ENCODE measurements at places on chromosomes 6 and 20. TPM values are rescaled to one million over a fixed set of nuclear protein-coding genes. Genes with fewer than 3 reads are reported as not detected.

Gene RIMS1
- not detected for total RNA-seq

Gene AK9
- total RNA-seq: 3.1 TPM

Gene PLN
- total RNA-seq: not detected

Gene NKAIN2
- not detected for total RNA-seq

Gene CTSA
- total RNA-seq: 45.7 TPM

Gene MUC21
- total RNA-seq: not detected

Gene TRAM2
- 1.6 TPM for total RNA-seq

Gene C4A
- total RNA-seq: 2.2 TPM

Gene PGC
- total RNA-seq: not detected

DNA sequence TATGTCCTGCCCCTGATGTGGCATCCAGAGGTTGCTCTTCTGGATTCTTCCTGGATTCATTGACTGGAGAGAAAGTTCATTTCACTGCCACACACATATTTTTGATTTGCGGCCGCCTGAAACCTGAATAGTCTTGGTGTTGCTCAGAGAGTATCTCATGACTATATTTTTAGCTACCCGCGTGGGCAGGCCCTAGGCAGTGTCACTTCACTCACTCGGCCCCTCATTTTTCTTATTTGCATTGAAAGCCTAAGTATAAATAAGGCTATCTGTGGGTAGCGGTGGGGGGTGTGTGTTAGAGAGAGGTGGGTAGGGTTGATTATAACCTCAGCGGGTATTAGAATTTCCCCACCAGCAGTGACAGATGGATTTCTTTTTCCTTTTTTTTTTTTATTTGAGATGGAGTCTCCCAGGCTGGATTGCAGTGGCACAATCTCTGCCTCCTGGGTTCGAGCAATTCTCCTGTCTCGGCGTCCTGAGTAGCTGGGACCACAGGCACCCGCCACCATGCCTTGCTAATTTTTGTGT, 113.5 kb downstream of the JARID2 start:
- no peaks in the 10 kb centered on the region for H3K27me3 ChIP-seq
- peak overlapping the region; percentile 30 for H3K4me3 ChIP-seq
- peak overlapping the region; percentile 76 for H3K27ac ChIP-seq
- H3K36me3 ChIP-seq: peaks cover 17% of the 10 kb centered on the region
- peak; percentile 37 for DNase-seq

DNA sequence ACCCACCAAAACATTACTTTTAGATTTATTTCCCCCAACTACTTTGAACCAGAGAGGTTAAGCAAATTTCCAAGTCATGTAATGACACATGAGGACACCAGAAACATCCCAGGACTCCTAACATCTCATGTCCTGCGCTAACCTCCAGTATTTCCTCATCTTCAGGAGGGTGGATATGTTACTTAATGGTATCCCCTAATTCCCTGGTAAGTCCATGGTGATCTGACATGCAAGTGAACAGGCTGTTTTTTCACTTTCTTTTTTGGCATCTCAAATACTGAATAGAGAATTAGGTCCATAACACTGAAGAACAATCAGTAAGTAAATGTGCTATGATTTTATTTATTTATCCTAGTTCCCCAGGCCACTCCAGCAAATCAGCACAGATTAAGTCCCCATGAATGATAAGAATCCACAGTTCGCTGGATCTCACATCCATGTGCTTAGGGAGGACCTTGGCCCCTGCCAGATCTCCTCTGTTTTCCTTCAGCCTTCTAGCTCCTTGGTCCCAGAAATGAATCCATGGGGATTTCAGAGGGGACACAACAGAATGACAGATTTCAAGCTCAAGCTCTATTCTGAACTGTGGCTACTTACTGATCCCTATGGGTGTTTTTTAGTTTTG, 334.6 kb downstream of the CDC5L start:
- H3K36me3 ChIP-seq: no peaks in the 10 kb centered on the region
- peaks cover 6% of the 10 kb centered on the region for H3K4me1 ChIP-seq
- no peaks in the 10 kb centered on the region for H3K27me3 ChIP-seq

- H3K36me3 ChIP-seq: no peaks in the 10 kb centered on the region
- H3K27ac ChIP-seq: no peak overlapping the region
- no peak for DNase-seq
These were observed 51.1 kb downstream of the GTF2H5 start for GRCh38 chr6:158219228-158219627.

GRCh38 chr6:136351518-136352110, 62.0 kb upstream of the BCLAF1 start:
- peaks cover 9% of the 10 kb centered on the region for H3K27me3 ChIP-seq
- H3K27ac ChIP-seq: no peak overlapping the region
- H3K4me1 ChIP-seq: no peaks in the 10 kb centered on the region
- no peak for DNase-seq
- no peaks in the 10 kb centered on the region for H3K36me3 ChIP-seq
- H3K4me3 ChIP-seq: no peak overlapping the region

DNA sequence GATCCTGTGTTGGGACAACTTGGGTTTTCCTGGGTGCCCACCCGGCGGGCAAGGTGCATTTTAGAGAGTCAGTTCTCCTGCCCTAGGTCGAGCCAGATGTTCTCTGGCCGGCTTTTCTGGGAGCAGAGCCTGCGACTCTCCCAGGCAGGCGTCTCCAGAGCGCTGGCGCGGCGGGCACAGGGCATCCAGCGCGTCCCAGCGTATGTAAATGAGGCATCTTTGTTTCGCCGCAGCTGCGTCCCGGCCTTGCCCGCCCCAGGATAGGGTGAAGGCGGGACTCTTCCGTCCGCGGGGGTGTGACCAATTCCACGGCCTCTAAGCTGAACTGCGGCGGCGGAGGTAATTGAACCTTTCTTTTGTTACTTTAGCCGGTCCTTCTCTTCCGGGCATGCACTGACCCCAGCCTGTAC, 9.1 kb downstream of the GRIK2 start:
- H3K4me1 ChIP-seq: no peaks in the 10 kb centered on the region
- H3K27me3 ChIP-seq: peaks cover 61% of the 10 kb centered on the region
- no peak for DNase-seq
- H3K36me3 ChIP-seq: no peaks in the 10 kb centered on the region

DNA sequence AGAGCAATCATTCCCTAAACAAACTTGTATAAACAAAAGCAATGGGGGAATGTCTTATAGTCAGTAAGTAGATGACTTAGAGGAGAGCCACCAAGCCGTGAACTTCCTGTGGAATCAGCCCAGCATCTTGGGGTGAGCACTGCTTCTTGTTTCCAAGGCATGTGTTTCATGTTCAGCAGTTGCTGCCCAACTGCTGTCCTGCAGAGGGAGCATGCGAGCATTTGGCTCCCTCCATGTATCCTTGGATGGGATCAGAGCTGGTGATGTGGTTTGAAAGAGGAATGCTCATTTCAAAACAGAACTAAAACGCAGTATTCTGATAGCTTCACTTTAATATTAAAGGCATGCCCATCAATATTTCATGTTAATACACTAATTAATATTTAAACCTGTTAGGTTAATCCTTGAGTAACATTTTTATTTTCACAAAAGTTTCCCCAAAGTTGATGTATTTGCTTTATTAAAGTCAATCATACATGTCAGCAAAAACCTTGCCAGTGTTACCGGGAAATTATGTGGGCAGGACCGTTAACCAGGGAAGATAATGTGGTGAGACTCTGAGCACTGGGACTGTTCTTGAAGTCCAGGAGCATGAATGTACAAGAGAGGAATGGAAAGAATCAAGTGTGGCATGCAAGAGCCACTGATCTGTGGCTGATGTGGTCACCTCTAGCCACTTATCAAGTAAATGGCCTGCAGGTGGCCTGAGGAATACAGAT, 172.1 kb upstream of the GGTLC1 start:
- no peaks in the 10 kb centered on the region for H3K36me3 ChIP-seq
- H3K4me3 ChIP-seq: no peak overlapping the region
- H3K4me1 ChIP-seq: no peaks in the 10 kb centered on the region
- H3K27ac ChIP-seq: no peak overlapping the region
- DNase-seq: no peak

- DNase-seq: no peak
- no peaks in the 10 kb centered on the region for H3K4me1 ChIP-seq
- H3K27me3 ChIP-seq: peaks cover 13% of the 10 kb centered on the region
These were observed 29.6 kb downstream of the RGS17 start for GRCh38 chr6:153101461-153101860.

- peaks cover 9% of the 10 kb centered on the region for H3K4me1 ChIP-seq
- no peak overlapping the region for H3K27ac ChIP-seq
- peak overlapping the region; percentile 77 for H3K4me3 ChIP-seq
- H3K27me3 ChIP-seq: peaks cover 58% of the 10 kb centered on the region
These were observed 493 bp downstream of the CRYBG1 start for GRCh38 chr6:106360989-106361430.

DNA sequence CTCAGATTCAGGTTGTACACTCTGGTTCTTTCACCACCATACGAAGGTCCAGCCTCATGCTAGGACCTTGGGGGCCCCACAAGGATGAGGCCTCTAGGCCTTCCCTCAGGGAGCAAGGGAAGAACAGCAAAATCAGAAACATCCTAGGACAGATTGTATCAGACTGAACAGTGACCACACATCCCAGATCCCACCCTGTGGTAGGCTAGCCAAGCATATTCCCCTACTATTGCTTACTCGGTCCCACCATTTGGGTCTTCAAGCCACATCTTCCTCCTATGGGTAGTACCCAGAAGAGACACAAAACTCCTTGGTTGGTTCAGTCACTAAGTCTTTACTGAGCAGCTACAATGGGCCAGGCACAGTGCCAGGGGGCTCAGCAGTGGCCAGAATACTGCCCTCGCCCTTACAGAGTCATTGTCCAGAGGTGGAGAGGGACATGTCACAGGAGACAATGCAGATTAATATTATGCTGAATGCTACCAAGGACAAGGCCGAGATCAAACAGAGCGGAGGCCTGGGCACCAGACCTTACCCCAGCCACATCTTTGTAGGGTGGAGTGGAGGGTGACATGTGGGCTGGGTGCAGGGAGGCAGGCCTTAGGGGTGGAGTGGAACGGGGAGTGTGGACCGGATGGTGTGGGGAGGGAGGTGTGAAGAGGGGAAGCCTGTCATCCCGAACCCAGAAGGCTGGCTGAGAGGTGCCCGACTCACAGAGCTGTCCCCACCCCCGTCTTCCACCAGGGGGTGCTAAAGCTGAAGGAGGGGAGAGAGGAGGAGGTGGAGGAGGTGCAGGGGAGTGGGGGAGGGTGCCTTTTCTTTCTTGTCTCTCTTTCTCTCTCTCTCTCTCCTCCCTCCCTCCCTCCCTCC, 6.8 kb upstream of the MAPK13 start:
- H3K4me1 ChIP-seq: peaks cover 72% of the 10 kb centered on the region
- peaks cover 17% of the 10 kb centered on the region for H3K36me3 ChIP-seq
- H3K27me3 ChIP-seq: no peaks in the 10 kb centered on the region
- no peak overlapping the region for H3K4me3 ChIP-seq

DNA sequence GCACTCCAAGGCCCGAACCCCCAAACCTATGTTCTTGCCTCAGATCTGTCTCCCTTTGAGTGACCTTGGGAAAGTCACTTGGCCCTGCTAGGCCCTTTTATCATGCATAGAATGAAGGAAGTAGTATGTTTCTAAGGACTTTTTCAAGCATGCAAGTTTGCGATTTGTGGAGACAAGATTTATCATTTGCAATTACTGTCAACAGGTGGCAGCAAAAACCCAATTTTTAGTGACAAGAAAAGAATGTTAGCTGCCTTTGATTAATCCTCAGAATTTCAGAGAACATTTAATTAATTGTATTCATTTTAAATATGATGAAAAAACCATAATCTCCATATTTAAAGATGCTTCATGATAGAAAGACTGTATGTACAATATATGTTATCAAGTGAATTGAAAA, 28.3 kb upstream of the PREP start:
- no peaks in the 10 kb centered on the region for H3K36me3 ChIP-seq
- H3K27ac ChIP-seq: no peak overlapping the region
- no peak overlapping the region for H3K4me3 ChIP-seq
- peaks cover 11% of the 10 kb centered on the region for H3K27me3 ChIP-seq

- no peaks in the 10 kb centered on the region for H3K4me1 ChIP-seq
- no peak overlapping the region for H3K4me3 ChIP-seq
- H3K27me3 ChIP-seq: peaks cover 5% of the 10 kb centered on the region
- H3K27ac ChIP-seq: peak overlapping the region; percentile 22
- DNase-seq: no peak
- H3K36me3 ChIP-seq: no peaks in the 10 kb centered on the region
These were observed 44.6 kb upstream of the HDDC2 start for GRCh38 chr6:125346201-125346925.

- no peak overlapping the region for H3K27ac ChIP-seq
- DNase-seq: no peak
- peaks cover 34% of the 10 kb centered on the region for H3K36me3 ChIP-seq
- H3K27me3 ChIP-seq: no peaks in the 10 kb centered on the region
- H3K4me1 ChIP-seq: peaks cover 23% of the 10 kb centered on the region
These were observed 7.8 kb downstream of the TDP2 start for GRCh38 chr6:24658573-24659560.
